H1 (cell line): ENCODE measurements at places on chromosomes 12 and 14. TPM values are rescaled to one million over a fixed set of nuclear protein-coding genes. Genes with fewer than 3 reads are reported as not detected.

Gene AGAP2
- 1.5 and 1.7 TPM in 2 replicates for total RNA-seq

Gene SLC35E3
- total RNA-seq: 10.0 and 12.9 TPM in 2 replicates

Gene LRRC23
- 2.5 and 2.9 TPM in 2 replicates for total RNA-seq

Gene KRT2
- total RNA-seq: not detected in 2 replicates

Gene CDH24
- total RNA-seq: 18.1 TPM in 2 replicates

Gene CEBPE
- not detected in 2 replicates for total RNA-seq

DNA sequence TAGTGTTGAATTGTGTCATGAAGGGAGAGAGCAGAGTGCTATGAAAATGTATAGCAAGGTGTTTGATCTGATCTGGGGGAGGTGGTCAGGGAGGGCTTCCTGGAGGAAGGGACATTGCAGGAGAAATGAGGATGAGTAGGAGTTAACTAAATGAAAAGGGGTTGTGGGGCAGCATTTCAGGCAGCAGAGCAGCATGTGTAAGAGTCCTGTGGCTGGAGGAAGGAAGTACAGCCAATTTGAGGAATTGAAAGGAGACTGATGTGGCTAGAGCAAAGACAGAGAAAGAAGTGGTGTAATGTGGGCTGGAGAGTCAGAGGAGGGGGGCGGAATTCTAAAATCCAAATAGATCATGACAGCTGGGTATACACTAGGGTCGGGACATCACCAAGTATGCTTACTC is 20.5 kb downstream of the NPC2 start:
- no peak for DNase-seq
- no peaks in the 10 kb centered on the region for H3K27me3 ChIP-seq
- no peak overlapping the region for H3K27ac ChIP-seq
- peaks cover 2% of the 10 kb centered on the region; the same call in 1 of the 2 replicates for H3K36me3 ChIP-seq
- no peak overlapping the region for H3K4me3 ChIP-seq

GRCh38 chr12:1881301-1881700 is 37.2 kb downstream of the CACNA2D4 start:
- H3K4me3 ChIP-seq: no peak overlapping the region
- DNase-seq: no peak
- no peaks in the 10 kb centered on the region for H3K4me1 ChIP-seq
- no peak overlapping the region for H3K27ac ChIP-seq
- H3K27me3 ChIP-seq: no peaks in the 10 kb centered on the region

DNA sequence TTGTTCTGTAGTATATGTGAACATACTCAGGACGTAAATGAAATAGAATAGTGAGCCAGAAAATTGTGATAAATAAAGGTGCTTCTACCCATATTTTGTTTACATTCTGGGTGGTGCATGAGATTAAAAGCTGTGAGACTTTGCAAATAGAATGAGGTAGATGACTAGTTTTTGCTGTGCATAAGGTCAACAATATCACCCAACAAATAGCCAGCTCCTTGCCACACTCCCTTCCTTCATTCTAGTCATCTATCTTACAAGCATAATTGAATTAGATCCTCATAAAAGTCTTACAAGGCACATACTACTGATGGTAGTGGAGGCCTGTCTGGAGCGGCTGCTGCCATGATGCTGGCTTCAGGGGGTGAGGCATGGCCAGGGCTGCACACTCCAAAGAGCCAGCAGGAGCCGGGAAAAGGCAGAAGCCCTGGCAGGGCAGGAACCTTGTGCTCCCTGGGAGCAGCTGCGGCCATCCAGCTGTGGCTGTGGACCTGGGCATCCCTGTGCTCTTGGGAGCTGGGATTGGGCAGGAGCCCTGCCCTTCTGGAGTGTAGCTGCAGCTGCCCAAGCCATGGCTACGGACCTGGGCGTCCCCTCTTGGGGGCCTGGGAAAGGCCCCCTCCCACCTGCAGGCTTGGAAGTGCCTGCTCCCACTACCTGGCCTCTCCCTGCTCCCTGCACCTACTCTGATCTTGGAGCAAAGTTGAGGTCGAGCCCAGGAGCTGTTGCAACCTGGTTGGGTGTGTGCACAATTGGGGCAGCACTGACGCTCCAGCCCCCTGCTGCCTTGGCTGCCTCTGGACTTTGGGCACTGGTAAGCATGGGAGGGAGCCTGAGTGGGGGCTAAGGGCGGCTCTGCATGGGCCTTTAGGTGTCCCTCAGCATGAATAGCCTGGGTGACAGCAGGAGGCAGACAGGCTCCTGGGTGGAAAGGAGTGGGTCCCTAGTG is 112.8 kb downstream of the DACT1 start:
- H3K27me3 ChIP-seq: no peaks in the 10 kb centered on the region
- DNase-seq: no peak
- no peaks in the 10 kb centered on the region for H3K36me3 ChIP-seq
- H3K4me1 ChIP-seq: 0 out of 2 replicates have a peak, but pooled peaks cover 6% of the 10 kb centered on the region

DNA sequence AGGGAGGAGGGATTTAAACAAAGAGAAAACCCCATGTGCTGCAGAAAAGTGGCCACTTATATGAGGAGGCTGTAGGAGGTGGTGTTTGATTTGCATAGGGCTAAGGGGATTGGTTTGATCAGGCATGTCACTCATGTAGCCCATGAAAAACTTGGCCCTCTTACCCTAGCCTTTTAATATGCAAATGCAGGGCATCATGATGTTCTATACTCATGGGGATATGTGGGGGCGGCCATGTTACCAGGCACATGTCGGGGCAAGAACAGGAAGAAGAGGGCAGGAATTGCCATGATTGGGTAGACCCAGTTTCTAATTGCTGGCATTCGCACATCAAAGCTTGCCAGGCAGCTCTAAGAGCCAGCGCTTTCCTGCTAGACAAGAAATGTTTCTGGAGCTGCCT is 28.8 kb downstream of the KLRK1 start:
- H3K27me3 ChIP-seq: no peaks in the 10 kb centered on the region
- no peaks in the 10 kb centered on the region for H3K36me3 ChIP-seq
- H3K4me3 ChIP-seq: no peak overlapping the region
- peaks cover 30% of the 10 kb centered on the region for H3K4me1 ChIP-seq
- H3K27ac ChIP-seq: no peak overlapping the region

DNA sequence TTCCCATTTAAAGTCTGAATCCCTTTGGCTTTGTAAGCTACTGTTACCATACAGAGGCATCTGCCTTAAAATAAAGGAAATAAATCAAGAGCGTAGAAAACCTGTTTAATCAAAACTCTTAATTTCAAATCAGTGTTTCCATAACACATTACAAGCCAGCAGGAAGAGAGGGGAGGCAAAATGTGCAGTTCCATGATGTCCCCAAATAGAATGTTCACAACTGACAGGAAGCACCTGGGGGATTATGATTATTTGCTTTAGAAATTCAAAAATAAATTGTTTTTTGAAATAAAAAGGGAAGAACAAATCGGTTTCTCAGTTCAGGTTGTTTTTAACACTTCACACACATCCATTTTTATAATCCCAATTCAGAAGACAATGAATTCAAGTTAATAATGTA is 21.4 kb downstream of the SOCS2 start:
- H3K27me3 ChIP-seq: no peaks in the 10 kb centered on the region
- no peaks in the 10 kb centered on the region for H3K36me3 ChIP-seq
- H3K27ac ChIP-seq: no peak overlapping the region
- no peak for DNase-seq

DNA sequence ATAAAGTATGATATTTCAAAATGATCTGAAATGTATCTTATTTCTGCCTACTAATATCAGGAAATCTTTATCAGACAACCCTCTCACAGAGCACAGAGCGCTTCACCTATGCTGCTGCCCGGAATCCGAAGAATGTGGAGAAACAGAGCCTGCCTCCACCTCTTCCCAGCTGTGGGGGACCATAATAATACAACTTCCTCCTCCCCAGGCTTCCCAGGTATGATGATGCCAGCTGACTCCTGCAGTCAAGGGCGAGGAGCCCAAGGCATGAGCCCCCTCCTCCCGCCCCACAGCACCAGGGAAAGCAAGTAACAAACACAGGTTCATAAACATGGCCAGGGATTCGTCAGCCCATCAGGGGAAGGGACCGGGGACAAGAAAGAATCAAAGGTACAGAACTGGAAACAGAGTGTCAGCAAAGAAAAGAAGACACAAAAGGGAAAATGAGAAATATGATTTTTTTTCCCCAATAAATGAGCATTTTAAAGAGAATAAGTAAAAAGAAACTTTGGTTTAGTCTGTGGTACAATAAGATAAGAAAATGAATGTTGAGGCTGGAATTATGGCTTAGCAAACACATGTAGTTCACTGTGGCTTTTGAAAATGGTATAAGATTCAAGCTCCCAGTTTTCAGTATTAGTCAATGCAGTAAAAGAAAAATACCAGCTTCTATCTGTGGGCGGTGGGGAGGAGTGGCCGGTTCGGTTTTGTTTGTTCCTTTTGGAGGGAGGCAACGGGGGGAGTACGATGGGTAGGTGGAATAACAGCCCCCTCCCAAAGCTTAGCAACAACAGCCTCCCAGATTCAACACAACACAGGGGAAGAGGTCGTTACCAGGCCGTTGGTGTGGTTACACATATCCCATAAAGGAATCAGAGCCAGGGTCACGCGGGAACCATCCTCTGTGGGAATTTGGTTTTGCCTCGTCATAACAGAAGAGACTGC is 68.3 kb downstream of the SETD3 start:
- H3K4me3 ChIP-seq: peak overlapping the region; percentile 26; the same call in 1 of the 2 replicates
- peaks cover 45% of the 10 kb centered on the region for H3K4me1 ChIP-seq
- no peaks in the 10 kb centered on the region for H3K27me3 ChIP-seq
- H3K36me3 ChIP-seq: no peaks in the 10 kb centered on the region

GRCh38 chr12:13171921-13172859 is 24.3 kb upstream of the EMP1 start:
- H3K27me3 ChIP-seq: no peaks in the 10 kb centered on the region
- no peak for DNase-seq
- H3K36me3 ChIP-seq: peaks cover 4% of the 10 kb centered on the region; the same call in 1 of the 2 replicates
- H3K4me3 ChIP-seq: no peak overlapping the region
- H3K4me1 ChIP-seq: peaks cover 4% of the 10 kb centered on the region

DNA sequence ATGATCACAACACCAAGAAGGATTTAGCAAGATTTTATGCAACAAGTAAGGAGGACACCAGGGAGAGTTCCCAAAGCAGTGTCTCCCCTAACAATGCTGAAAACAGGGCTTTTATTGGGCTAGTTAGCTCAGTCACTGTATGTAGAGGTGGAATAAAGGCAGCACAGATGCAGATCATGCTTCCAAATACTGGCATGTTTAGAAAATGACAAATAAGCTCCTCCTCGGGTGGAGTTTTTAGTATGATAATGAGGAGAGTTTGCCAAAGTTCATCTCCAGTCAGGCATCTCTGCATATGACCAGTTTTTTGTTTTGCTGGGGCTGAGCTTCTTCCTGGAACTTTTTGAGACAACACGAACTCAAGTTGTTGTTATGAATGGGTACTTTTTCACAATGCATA is 4.4 kb upstream of the AVPR1A start:
- no peak overlapping the region for H3K27ac ChIP-seq
- H3K4me1 ChIP-seq: 0 out of 2 replicates have a peak, but pooled peaks cover 1% of the 10 kb centered on the region
- H3K27me3 ChIP-seq: peaks cover 16% of the 10 kb centered on the region
- DNase-seq: no peak
- no peaks in the 10 kb centered on the region for H3K36me3 ChIP-seq

- DNase-seq: no peak
- no peak overlapping the region for H3K4me3 ChIP-seq
- no peaks in the 10 kb centered on the region for H3K27me3 ChIP-seq
- no peaks in the 10 kb centered on the region for H3K36me3 ChIP-seq
- H3K27ac ChIP-seq: no peak overlapping the region
Observed at GRCh38 chr12:43120150-43120549, 431.9 kb downstream of the ADAMTS20 start.

DNA sequence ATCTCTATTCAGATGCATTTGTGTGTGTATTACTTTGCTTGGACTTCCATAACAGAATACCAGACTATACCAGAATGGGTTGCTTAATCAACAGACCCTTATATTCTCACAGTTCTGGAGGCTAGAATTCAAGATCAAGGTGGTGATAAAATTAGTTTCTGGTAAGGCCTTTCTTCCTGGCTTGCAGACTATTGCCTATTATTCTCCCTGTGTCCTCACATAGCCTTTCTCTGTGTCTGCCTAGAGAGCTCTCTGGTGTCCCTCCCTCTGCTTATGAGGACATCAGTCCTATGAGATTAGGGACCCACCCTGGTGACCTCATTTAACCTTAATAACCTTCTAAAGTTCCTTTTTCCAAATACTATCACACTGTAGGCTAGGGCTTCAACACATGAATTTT is 106.0 kb downstream of the FAR2 start:
- H3K4me3 ChIP-seq: no peak overlapping the region
- no peak for DNase-seq
- H3K27me3 ChIP-seq: no peaks in the 10 kb centered on the region
- no peaks in the 10 kb centered on the region for H3K36me3 ChIP-seq
- H3K4me1 ChIP-seq: no peaks in the 10 kb centered on the region
- no peak overlapping the region for H3K27ac ChIP-seq

GRCh38 chr12:120685522-120685921 is 1.4 kb upstream of the MLEC start:
- no peak for DNase-seq
- H3K36me3 ChIP-seq: no peaks in the 10 kb centered on the region
- peaks cover 16% of the 10 kb centered on the region for H3K4me1 ChIP-seq
- H3K4me3 ChIP-seq: no peak overlapping the region
- H3K27me3 ChIP-seq: no peaks in the 10 kb centered on the region

- no peaks in the 10 kb centered on the region for H3K27me3 ChIP-seq
- H3K4me3 ChIP-seq: no peak overlapping the region
- no peaks in the 10 kb centered on the region for H3K4me1 ChIP-seq
- DNase-seq: no peak
- H3K36me3 ChIP-seq: no peaks in the 10 kb centered on the region
Observed at GRCh38 chr12:50331745-50332144, 48.4 kb upstream of the LIMA1 start.

DNA sequence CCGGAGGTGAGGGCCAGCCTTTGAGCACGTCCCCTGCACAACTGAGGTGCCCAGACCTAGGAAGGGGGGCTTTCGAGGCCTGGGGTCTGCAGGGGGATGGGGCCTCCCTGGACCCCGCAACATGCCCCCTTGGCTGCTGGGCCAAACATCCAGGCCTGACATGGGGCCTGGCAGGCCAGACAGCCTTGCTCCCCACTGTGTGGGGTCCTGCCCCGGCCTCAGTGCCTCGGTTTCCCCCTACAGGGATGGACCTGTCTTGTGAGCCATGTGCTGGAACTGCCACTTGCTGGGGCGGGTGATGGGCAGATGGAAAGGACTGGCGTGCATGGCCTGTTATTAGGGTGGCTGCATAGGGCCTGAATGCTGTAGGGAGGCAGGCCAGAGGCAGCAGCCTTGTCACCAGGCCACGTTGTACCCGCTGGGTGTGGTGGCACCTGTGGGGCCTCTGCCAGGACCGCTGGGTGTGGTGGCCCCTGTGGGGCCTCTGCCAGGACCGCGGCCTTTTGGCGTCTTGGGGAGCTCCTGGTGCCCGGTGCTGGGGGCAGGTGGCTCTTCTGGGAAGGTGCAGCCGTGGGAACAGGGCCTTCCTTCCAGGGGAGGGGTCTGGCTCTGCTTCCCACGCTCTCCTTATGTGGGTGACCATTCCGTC is 20.4 kb downstream of the ASPG start:
- no peak for DNase-seq
- H3K27me3 ChIP-seq: no peaks in the 10 kb centered on the region
- H3K27ac ChIP-seq: no peak overlapping the region
- H3K4me1 ChIP-seq: no peaks in the 10 kb centered on the region; the same call in none of the 2 replicates

DNA sequence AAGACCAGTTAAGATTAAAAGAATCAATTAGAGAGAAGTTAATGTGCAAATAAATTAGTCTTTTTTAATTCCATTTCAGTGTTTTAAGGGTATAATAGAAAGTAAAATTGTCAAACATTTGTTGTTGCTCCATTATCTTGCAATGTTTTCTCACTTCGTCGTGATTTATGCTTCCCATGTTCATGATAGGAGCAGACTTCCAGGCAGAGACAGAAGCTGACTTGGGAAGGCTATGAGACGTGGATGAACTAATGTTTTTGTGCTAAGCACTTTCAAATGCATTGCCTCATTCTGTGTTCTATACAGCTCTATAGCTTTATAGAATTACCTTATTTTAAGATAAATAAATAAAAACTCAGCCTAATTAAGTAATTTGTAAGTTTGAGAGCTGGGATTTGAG is 226.2 kb downstream of the PIK3C2G start:
- H3K27ac ChIP-seq: no peak overlapping the region
- no peak for DNase-seq
- H3K4me1 ChIP-seq: no peaks in the 10 kb centered on the region
- H3K36me3 ChIP-seq: no peaks in the 10 kb centered on the region
- H3K4me3 ChIP-seq: no peak overlapping the region
